ENCODE measurements at places on chromosomes 16 and 17.

- no peak for DNase-seq
Measured at GRCh38 chr17:31903401-31903800, 1.9 kb upstream of the UTP6 start.

GRCh38 chr16:87431926-87432325, 39.8 kb downstream of the MAP1LC3B start:
- no peak for DNase-seq

DNA sequence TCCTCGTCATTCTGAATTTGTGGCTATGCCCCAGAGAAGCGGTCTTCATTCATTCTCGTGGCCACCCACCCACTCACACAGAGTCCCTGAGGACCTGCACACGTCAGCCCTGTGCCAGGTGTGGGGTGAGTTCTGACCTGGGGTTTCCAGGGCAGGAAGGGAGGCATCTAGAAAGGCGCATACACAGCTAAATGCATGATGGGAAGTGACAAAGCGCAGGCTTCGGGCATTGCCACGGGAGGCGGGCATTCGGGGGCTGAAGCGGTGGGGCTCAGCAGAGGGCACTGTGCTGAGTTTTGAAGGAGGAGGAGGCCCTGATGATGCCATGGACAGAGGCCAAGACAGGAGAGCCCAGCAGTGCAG, 10.9 kb downstream of the UBALD2 start:
- peak; percentile 39 for DNase-seq

GRCh38 chr17:5299383-5299782, 17.3 kb downstream of the RABEP1 start:
- no peak for DNase-seq

- no peak for DNase-seq
Measured at GRCh38 chr16:70687102-70687511, 1.3 kb upstream of the MTSS2 start.

GRCh38 chr17:1137465-1137894, 42.3 kb downstream of the ABR start:
- DNase-seq: no peak

DNA sequence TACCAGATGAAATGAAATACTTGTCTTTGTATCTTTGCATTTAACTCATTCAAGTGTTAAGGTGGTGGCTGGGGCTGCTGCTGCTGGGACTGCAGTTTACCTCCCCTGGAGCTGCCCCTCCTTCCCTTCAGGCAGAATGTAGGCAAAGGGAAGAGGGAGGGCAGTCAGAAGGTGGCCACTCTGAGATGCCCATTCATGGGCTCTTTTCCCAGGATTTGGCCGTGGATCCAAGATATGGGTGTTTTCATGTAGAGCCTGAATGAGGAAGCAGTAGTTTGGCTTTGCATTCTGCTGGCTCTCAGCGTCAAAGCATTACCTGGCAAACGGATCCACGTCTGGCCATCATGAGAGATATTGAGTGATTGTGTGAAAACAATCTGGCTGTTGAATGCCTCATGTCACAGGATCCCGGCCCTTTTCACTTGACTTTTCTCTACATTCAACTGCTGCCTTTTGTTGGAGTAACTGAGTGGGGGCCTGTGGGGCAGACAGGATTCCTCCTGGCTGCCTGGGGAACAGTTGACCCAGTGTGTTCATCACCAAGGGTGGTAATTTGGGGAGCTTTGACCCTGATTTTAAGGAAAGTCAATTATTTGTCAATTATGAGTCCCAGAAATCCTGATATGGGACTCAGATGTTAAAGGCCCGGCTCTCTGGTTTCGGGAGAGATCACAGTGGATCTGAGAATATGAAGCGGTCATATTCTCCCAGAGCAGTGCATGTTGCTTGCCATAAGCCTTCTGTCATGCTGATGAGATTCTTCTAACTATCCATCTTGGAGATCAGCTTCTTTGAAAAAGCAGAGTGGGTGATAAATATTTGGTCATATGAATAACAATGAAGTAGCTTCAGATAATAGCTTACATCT, 236.8 kb downstream of the IRX3 start:
- DNase-seq: no peak

DNA sequence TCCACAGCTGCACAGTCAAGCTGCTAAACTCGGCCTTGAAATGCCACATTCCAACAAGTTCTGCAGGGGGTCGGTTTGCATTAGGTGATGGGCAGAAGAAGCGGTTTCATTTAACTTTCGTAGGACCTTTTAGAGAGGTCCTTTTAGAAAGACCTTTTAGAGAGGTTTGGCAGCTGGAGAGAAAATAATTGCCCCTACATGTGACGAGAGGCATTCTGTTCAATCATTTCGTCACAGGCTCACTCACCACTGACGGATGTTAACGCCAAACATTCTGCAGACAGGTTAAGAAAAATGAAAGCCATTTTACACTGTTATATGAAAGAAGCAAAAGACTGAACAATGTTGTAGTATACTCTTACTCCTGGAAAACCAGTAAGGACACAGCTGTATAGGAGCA, 76.5 kb upstream of the ZNF423 start:
- DNase-seq: no peak

- DNase-seq: no peak
Measured at GRCh38 chr16:67165121-67166078, 855 bp downstream of the HSF4 start.

- no peak for DNase-seq
Measured at GRCh38 chr16:10827691-10828341, 9.2 kb upstream of the TVP23A start.
